ENCODE measurements at places on chromosomes 11 and 22.
A peak's percentile ranks its signal among the peaks of the same experiment; 100 is the strongest.

GRCh38 chr11:126146454-126147192, 64.8 kb downstream of the RPUSD4 start:
- no peak for DNase-seq

DNA sequence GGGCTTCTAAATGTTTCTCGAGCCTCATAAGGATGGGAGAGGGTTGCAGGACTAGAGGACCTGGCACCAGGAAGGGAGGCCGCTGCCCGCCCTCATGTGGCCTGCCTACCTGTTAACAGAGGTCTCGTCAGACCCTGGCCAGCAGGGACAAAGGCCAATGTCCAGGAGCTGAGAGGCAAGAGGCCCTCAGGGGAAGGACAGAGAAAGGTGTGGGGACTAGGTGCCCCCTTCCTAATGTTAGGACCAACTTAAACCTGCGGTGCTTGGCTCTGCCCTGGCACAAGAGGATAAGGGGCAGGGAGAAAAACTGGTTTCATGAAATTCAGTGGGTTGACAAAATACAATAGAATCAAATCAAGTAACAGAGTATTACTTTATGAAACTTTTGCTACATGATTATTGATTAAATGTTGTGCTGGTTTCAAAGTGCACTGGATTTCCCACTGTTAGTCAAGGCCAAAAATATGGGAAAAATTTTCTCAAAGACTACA, 20.0 kb upstream of the SYT12 start:
- DNase-seq, result no peak

GRCh38 chr11:78325274-78325781, 92.3 kb downstream of the GAB2 start:
- DNase-seq, result no peak

GRCh38 chr22:17232406-17232805, 13.2 kb upstream of the ADA2 start:
- no peak for DNase-seq

GRCh38 chr11:117909611-117910382, 19.4 kb downstream of the TMPRSS13 start:
- no peak for DNase-seq

- DNase-seq, result no peak
Observed at GRCh38 chr11:116129456-116129855, 625.2 kb upstream of the CADM1 start.

DNA sequence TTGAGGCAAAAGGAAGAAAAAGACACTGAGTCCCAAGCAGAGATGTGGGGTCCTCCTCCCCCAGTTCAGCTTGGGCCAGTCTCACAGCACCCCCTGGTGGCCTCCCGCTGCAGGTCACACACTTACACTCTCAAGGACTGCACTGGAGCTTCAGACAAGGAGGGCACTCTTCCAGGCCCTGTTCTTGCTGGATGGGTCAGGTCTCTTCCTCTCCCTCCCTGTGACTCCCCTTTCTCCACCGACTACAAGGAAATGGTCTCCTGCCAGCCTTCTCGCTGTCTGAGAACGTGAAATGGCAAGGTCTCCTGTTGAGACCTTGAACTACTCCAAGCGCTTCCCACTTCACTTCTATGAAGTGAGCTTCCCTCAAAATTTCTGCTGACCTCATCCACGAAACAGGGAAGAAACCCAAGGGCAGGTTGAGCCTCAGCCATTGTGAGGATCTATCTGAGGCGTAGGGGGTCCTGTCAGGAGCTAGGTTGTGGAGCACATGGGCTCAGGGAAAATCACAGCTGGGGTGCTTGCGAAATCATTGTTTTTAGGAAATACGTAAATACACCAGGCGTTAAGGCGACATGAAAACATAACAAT, 11.2 kb upstream of the IGLL1 start:
- DNase-seq, result peak; percentile 40

GRCh38 chr11:21630934-21631478, 561.9 kb upstream of the ANO5 start:
- DNase-seq, result no peak

- no peak for DNase-seq
Observed at GRCh38 chr11:16841984-16842383, 103.5 kb downstream of the C11orf58 start.

- no peak for DNase-seq
Observed at GRCh38 chr11:31801298-31801702, 9.8 kb downstream of the PAX6 start.

GRCh38 chr22:35404176-35404575, 4.2 kb downstream of the MCM5 start:
- no peak for DNase-seq

- no peak for DNase-seq
Observed at GRCh38 chr11:44382118-44382517, 72.2 kb upstream of the ALX4 start.

- DNase-seq, result peak; percentile 91
Observed at GRCh38 chr11:3165152-3165705, at the start of gene OSBPL5. Gene OSBPL5, minus strand, starts transcription at chr11:3165310. Its CDS starts 36,162 bp downstream, at chr11:3129148.

DNA sequence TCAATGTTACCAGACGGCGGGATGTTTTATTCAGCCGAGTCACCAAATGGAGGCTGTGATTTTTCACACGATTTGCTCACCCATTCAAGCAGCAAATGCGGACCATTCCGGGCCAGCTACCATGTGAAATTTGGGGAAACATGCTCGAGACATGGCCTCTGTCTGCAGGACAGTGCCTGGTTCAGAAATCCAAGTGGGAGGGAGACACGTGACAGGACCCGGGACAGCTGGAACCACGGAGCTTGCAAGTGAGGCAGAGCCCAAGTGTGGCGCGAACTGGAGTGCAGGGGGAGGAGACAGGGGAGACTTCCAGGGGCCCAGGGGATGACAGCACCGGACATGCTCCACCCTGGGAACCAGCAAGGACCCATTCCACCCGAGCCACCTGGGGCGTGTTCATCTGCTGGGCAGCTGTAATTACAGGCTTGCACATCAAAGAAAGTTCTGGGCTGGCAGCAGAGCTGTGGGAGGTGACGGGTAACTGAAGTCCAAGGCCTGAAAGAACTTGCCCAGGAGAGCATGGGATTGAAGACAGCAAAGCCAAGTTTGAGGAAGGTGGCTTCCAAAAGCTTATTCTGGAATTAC, 16.5 kb downstream of the CERK start:
- no peak for DNase-seq

GRCh38 chr11:107898270-107898669, 30.0 kb upstream of the RAB39A start:
- DNase-seq, result no peak

DNA sequence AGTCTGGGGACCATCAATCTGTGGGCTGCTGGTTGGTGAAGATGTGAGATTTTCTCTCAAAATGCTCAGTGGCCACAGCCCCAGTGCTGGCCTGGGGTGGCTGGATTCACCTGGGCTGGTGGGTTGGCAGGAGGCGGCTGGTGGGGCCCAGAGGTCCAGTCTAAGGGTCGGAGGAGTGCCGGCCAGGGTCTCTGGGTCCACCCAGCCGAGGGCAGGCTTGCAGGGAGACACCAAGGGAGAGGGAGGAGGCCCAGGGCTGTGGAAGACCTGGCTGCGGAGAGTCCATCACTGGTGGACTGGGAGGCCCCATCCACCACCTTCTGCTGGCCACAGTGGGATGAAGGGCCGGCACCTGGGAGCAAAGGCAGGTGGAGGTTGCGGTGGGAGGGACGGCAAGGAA, 582 bp upstream of the SHANK3 start:
- no peak for DNase-seq

DNA sequence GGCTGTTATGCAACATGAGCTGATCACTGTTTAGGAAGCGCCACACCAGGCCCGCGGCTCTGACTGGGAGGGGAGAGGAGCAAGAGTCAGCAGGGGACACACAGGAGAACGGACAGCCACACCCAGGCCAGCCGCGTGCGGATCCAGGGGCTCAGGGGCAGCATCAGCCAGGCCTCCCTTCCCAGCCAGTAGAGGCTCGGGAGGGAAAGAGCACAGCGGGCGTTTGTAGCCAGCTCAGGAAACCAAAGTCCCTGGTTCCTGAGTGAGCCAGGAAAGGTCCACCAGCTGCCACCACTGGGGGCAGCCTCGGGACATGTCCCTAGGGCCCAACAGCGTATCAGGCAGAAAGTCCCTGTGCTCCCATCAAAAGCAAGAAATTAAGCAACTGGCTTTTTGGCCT, 71.8 kb upstream of the PITPNB start:
- peak; percentile 86 for DNase-seq

GRCh38 chr22:37088750-37089408, 20.6 kb downstream of the TMPRSS6 start:
- no peak for DNase-seq

- no peak for DNase-seq
Observed at GRCh38 chr11:76642341-76642740, 28.2 kb downstream of the LRRC32 start.

DNA sequence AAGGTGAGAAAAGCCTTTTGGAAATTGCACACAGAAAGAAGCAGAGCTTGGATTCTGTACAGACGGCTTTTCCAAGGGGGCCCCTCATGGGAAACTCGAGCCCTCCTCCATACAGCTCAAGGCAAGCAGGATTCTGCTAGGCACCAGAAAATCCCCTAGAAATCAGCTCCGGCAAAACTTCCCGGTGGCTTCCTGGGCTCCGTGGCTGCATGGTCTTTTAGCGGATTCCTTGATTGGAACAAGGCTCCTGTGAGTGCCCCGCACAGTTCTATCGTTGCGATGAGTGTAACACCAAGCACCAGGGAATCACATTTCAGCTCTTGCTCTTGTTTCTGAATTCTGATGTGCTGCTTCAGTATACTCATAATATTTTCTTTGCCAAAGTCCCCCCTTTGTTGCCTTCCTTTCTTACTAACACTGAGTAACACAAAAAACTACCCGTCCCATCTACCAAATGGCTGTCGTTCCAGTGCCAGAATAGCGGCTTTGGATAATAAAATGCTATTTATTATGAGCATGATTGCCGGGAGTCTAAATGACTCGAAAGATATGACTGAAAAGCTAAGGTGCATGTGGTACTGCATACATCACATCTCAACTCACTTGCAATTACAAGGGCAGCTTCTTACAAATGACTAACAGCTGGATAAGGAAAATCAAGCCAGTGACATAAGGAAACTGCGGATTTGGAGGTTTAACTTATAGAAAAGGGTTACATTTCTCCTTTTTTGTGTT, 494.1 kb downstream of the DLG2 start:
- DNase-seq, result no peak

- no peak for DNase-seq
Observed at GRCh38 chr11:90171359-90171758, 36.9 kb downstream of the NAALAD2 start.

GRCh38 chr11:111908639-111909305, 2.8 kb downstream of the CRYAB start:
- no peak for DNase-seq

- no peak for DNase-seq
Observed at GRCh38 chr11:70816156-70816678, 417.9 kb downstream of the CTTN start.

GRCh38 chr11:126707498-126707897, 293.1 kb downstream of the KIRREL3 start:
- DNase-seq, result no peak

Measured in tibial artery (tissue), 4 donors.